CMK (cell line): ENCODE measurements at places on chromosomes 3 and 15.

GRCh38 chr15:57667171-57667849 lies 39.2 kb upstream of the POLR2M start:
- no peak for DNase-seq

DNA sequence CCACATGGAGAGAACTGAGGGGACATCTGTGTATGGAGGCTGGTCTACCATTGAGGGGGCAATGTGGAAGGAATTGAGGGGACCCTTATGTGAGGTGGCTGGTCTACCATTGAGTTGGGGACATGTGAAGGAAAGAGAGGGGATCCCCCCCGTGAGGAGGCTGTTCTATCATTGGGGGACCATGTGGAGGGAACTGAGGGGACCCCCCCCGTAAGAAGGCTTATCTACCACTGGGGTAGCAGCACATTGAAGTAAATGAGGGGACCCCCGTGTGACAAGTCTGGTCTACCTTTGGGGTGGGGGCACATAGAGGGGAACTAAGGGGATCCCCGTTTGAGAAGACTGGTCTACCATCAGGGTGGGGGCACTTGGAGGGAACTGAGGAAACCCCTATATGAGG lies 158.0 kb downstream of the FBLN2 start:
- no peak for DNase-seq

GRCh38 chr15:70817266-70817665 lies 36.7 kb downstream of the LARP6 start:
- no peak for DNase-seq

DNA sequence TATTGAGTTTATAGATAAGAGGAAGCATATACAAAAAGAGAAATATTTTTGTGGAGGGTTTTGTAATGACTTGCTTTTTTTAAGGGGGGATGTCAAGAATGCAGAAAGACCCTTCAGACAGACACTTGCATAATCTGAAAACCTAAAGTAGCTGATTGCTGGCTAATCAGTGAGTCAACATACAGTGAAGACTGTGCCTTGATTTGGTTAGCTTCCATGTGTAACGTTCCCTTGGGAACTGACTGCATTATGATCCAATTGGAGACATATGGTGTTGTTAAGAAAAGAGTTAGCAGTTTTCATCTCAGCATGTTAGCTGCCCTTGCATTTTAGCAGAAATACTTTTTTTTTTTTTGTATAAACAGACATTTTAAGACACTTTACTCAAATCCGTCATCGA lies 483.2 kb downstream of the RBMS3 start:
- no peak for DNase-seq

DNA sequence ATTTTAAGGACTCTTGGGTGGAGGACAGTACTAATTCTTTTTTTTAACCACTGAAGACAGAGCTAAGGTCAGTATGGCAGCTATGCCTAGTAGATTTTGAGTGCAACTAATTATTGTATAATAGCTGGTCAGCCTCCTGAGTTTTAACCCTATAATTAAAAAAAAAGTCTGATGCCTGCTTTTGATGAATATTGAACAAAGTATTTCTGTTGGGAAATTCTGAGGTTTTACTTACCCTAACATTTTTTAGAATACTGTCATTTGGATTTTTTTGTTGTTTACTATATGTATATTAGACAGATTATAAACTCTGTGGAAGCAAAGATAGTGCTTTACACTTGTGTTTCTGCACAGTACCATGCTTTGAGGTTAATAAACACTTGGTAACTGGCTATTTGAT lies 20.8 kb downstream of the TCF12 start:
- no peak for DNase-seq

DNA sequence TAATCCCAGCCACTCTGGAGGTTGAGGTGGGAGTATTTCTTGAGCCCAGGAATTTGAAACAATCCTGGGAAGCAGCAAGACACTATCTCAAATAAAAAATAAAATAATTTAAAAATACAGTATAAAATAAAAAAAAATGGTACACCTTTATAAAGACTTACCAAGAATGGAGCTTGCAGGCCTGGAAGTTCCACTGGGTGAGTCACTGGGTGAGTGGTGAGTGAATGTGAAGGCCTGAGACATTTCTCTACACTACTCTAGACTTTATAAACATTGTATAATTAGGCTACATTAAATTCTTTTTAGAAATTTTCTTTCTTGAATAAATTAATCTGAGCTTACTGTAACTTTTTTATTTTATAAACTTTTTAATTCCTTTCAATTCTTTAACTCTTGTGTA lies 609.1 kb upstream of the BCHE start:
- DNase-seq, result no peak
